ENCODE measurements at places on chromosomes 5 and 9. TPM values are rescaled to one million over a fixed set of nuclear protein-coding genes. Genes with fewer than 3 reads are reported as not detected.

STRBP gene
- total RNA-seq: 26.1 TPM

LPAR1 gene
- not detected for total RNA-seq

GRCh38 chr9:33158843-33159776 lies 8.0 kb downstream of the B4GALT1 start:
- peak overlapping the region; percentile 66 for H3K4me3 ChIP-seq
- H3K27ac ChIP-seq: peak overlapping the region; percentile 93
- peaks cover 16% of the 10 kb centered on the region for H3K36me3 ChIP-seq
- H3K4me1 ChIP-seq: peaks cover 94% of the 10 kb centered on the region
- DNase-seq: peak; percentile 53

DNA sequence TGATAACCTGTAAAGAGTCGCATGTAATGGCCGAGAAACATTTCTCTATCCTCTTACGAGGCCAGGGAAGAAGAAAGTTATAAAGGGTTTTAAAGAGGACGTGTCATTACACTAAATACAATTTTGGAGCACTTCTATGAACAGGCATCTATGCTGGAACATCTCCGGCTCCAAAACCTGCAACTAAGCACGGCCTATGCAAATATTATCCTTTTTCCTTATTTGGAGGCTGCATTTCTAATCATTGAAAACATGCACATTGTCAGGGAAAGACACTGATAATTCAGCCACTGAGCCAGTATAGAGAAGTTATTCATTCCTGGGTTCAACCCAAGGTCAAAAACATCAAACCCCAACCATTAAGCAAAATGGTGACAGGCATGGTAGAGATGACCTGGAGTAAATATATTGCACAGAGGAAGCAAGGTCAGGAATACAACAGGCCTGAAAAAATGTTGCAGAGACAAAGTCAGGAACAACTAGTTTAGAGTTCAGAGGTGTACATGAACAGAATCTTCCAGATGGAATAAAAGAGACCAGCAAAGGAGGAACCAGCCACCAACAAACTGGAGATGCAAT lies 674.1 kb downstream of the NR2F1-AS1 start:
- H3K4me1 ChIP-seq: no peaks in the 10 kb centered on the region
- H3K4me3 ChIP-seq: no peak overlapping the region
- H3K27me3 ChIP-seq: no peaks in the 10 kb centered on the region

GRCh38 chr5:126826619-126827215 lies 49.8 kb downstream of the LMNB1 start:
- no peak overlapping the region for H3K27ac ChIP-seq
- no peaks in the 10 kb centered on the region for H3K27me3 ChIP-seq
- H3K4me3 ChIP-seq: no peak overlapping the region
- H3K4me1 ChIP-seq: no peaks in the 10 kb centered on the region
- no peak for DNase-seq
